ENCODE measurements at places on chromosomes 7 and 10.

DNA sequence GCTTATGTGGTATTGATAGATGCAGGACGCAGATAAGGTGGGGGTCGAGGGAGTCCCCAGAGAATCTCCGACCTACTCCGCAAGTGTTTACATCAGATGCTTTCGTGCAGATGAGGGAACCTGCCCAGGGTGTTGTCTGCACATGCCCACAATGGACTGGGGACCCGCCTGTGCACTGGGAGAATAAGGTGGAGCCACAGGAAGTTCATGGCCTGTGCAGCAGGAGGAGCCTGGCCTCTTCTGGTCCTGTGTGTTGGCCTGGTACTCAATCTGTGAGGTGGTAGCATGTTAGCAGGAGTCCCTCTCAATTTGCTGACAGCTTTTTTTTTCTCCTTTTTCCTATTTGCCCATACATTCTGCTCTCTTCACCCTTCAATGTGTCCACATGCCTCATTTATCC lies 54.1 kb upstream of the AKR1C1 start:
- DNase-seq, result no peak

DNA sequence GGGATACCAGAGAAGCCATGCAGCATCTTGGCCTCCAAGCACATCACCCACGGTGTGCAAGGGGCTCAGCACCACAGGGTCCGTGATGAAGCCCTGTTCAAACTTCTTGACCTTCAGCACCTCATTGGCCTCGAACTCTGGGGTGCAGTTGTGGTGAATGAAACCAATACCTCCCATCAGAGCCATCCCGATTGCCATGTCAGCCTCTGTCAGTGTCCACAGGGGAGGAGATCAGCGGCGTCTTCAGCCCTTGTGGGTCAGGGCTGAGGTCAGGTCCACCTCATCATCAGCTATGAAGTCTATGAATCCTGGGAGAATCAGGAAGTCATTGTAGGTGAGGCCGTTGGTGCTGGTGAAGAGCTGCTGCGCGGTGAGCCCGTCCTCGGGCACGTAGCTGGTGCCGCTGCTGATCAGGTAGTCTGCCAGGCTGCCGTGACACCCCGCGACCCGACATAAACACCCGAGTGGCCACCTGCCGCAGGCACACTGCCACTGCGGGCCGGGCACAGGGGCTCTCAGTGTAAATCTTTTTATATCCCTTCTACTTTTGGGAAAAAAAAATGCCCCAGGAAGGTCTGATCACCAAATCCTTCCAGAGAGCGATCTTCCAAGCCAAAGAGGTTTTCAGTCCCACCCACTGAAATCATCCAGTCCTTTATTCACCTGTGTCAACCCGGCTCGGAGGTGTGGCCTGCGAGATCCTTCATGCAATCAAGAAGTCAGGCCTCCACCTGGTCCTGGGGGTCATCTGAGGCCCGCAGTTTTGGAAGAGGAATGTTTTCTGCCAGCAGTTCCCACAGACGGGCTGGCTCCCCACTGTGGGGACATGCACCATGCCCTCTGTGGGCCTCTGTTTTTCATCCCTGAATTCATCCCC lies 144.1 kb upstream of the KCNMA1 start:
- DNase-seq, result no peak

- no peak for DNase-seq
Measured at GRCh38 chr10:51838471-51838870, 139.1 kb upstream of the CSTF2T start.

DNA sequence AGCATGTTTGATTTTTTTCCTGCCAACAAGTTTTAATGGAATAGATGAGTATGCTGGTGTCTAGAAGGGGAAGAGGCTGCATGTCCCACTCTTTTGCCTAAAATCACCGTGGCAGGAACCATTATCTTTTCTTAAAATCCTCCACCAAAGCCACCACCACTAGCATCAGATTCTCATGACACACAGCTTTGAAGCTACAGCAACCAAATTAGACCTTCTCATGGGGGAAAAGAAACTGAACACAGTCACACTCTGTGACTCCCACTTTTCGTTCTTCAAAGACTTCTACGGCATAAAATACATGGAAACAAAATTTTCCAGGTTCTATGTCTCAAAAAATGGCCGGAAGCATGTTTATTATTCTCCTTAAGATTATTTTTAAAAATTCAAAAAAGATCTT lies 81.8 kb downstream of the SGMS1 start:
- DNase-seq, result no peak

GRCh38 chr7:158108646-158109293 lies 478.9 kb downstream of the PTPRN2 start:
- no peak for DNase-seq

DNA sequence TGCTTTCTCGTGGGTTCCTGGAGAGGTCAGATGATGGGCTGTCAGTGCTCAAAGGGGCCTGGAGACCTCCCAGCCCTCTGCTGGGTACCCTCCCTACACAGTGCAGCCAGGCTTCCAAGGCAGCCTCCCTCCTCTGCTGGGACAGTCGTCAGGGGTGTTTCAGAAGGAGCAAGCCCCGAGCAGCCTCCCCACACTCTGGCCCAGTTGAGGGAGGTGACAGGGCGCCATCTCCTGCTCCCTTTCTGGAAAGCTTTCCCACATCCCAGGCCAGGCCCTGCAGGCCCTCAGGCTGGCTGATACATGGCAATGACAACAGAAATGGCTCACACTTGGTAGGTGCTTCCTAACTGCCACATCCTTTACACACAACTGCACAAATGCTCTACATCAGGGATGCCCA lies 32.1 kb downstream of the KCNMA1 start:
- DNase-seq, result no peak

DNA sequence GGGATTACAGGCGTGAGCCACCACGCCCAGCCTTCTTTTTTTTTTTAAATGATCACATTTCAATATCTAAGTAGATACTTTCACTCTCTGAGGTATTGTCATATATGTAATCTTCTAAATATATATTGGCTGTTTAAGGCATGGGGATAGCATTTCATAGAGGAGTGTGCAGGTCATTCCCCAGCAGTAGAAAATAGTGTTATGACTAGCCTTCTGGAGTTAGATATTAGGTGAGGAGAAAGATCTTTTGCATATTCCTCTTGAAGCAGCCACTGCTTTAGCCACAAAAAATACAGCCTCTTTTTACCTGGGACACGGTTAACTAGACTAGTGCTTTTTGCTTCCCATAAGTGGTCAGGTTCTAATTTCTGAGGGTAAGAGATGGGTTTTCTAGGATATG lies 28.9 kb downstream of the ADD3 start:
- no peak for DNase-seq

- DNase-seq, result no peak
Measured at GRCh38 chr7:157043745-157044144, 33.3 kb upstream of the MNX1 start.

GRCh38 chr7:83751217-83751616 lies 102.3 kb upstream of the SEMA3E start:
- no peak for DNase-seq

- no peak for DNase-seq
Measured at GRCh38 chr7:36370046-36370445, 19.6 kb upstream of the ANLN start.

DNA sequence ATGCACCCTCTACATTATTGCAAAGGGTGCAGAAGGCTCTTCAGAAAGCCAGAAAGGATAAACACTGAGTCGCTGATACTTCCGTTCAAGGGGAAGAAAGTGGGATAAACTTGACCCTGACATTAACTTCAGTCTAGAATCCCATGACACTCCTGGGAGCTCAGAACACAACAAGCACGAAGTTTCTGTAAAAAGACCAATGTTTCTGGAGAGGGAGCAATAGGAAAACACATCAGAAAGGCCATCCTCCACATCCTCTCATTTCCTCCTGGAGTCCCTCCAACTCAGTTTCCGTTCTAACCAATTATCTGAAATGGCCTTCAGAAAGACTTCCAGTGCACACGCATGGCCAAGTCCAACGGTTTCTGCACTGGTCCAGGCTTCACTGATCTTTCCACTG lies 113.5 kb downstream of the SORBS1 start:
- no peak for DNase-seq

- DNase-seq, result no peak
Measured at GRCh38 chr7:44294325-44295069, 30.9 kb downstream of the CAMK2B start.

DNA sequence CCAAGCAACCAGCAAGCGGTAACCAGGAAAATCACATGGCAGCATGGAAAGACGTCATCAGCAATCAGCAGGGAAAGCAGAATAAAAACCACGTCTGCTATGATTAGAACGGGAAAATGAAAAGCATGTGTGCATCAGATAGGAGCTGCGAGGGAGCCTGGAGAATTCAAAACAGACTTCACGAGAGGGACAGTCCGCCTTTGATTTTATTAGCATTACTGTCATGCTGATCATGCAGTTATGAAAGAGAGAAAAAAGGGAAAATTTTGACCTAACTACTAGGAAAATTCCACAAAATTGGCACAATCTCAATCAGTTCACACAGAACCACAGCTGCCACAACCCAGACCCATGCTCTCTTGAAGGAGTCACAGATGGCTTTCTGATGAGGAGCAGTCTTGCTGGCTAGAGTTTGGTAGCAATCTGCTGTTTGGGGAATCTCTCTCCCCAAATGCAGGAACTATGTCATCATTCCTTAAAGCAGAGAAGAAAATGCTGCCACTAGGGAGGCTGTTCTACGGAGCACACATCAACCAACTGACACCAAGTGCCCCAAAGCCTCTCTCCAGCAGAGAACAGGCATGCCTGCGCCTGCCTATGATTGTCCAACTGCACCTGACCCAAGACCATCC lies 295.9 kb downstream of the TNS3 start:
- no peak for DNase-seq

GRCh38 chr7:29370531-29371314 lies 176.1 kb downstream of the CHN2 start:
- no peak for DNase-seq

DNA sequence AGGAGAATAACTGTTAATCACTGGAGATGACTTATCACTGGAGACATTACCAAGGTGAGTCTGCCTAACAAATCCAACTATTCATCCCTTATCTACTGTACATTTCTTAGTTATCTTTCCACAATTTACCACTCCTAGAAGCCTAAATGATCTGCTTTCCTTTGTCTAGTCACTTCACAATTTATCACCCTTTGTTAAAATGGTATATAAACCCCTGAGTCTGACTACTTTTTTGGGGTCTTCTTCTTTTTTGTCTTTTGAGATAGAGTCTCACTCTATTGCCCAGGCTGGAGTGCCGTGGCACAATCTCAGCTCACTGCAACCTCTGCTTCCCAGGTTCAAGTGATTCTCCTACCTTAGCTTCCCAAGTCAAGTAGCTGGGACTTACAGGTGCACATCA lies 66.0 kb upstream of the SEPHS1 start:
- DNase-seq, result no peak

GRCh38 chr7:107322015-107322414 lies 147.8 kb upstream of the GPR22 start:
- DNase-seq, result no peak

DNA sequence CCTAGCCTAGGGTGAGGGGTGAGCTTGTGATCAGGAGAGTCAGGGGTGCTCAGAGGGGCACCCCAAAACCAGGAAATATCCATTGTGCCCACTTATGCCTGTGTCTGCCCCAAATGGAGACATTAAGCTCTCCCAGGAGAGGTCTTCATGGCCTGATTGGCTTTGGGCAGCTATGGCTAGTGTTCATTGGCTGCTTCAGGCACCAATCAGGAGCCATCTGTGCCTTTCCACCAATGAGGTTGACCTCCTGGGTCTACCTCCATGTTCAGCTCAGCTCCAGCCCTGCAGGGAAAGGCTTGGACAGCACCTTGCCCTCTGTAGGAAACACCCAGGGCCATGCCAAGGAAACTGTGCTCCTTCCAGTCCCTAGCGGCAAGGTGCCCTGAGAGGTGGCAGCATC lies 23.9 kb upstream of the HSPB1 start:
- DNase-seq, result no peak

DNA sequence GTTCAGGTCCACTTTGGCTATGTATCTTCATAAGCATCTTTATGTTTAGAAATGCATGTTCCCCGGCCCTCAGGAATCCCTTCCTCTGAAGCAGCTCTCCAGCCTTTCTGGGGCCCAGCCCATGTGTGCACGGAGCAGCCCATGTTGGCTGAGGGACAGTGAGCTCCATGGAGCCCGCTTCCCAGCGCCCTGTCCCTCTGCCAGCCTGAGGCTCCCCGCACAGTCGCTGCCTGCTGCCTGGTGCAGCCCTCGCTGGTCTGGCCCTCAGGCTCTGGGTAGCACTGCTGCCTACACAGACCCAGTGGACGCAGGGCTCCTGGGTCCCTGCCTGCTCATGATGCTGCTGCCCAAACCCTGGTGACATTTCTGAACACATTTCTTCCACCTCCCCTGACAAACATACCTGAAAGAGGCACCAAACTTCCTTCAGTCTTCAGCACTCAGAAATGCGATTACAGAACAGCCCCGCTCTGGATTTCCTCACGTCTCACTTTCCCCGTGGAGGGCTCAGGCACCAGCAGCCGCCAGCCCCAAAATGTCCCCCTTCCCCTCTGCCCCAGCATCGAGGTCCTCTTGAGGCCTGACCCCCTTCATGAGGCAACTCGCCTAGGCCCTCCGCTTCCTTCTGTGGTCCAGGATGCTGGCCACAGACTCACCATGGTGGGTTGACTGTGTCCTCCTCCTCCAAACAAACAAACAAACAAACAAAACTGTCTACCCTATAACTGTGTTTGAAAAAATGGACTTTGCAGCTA lies 5.0 kb upstream of the TCERG1L start:
- DNase-seq, result no peak

DNA sequence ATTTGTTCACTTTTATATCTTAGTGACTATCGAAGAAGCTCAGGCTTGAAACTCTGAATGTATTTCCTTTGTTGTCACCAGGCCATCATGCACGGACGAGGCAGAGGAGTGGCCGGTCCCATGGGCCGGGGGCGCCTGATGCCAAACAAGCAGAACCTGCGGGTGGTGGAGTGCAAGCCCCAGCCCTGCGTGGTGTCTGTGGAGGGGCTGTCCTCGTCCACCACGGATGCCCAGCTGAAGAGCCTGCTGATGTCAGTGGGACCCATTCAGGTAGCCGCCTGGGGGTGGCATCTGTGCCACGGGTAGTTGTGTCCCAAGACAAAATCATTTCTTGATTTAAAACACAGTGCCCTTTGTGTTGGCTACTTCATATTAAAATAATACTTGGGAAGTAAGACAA lies 45.9 kb downstream of the SHH start:
- DNase-seq, result no peak

GRCh38 chr7:81831883-81832282 lies 62.0 kb upstream of the HGF start:
- DNase-seq, result no peak

DNA sequence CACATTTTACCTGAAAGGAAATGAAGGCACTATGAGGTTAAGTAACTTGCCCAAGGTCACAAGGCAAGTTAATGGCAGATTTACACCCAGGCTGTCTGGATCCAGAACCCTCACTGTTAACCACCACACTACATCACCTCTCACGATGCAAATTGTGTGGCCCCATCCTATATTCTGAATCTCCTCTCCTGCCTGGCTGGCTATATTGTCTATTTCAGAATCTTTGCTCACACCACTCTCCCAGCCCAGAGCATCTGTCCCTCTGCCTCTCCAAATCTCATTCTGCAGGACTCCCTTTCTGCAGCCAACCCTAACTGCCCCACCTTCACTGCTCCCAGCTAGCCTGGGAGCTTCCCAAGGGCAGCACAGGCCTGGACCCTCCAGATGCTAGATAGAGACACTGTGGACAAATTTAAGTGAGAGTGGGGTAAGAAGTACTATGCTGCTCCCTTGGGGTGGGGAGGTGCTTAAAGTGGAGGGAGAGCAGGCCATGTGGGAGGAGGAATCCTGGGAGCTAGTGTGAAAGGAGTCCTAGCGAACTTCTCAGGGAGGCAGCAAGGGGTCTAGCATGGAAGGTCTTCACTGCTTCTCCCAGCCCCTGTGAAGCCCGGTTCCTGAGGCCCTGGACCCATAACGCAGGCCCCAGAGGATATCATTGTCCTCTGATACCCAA lies 786 bp downstream of the CUEDC2 start:
- DNase-seq, result no peak

GRCh38 chr10:93482145-93482834 lies at the start of gene MYOF:
TSS of gene MYOF (minus strand) at chr10:93482334. CDS start at chr10:93482194, 140 bp downstream.
- DNase-seq, result peak; percentile 50
